ENCODE measurements at places on chromosomes 13 and 19.

DNA sequence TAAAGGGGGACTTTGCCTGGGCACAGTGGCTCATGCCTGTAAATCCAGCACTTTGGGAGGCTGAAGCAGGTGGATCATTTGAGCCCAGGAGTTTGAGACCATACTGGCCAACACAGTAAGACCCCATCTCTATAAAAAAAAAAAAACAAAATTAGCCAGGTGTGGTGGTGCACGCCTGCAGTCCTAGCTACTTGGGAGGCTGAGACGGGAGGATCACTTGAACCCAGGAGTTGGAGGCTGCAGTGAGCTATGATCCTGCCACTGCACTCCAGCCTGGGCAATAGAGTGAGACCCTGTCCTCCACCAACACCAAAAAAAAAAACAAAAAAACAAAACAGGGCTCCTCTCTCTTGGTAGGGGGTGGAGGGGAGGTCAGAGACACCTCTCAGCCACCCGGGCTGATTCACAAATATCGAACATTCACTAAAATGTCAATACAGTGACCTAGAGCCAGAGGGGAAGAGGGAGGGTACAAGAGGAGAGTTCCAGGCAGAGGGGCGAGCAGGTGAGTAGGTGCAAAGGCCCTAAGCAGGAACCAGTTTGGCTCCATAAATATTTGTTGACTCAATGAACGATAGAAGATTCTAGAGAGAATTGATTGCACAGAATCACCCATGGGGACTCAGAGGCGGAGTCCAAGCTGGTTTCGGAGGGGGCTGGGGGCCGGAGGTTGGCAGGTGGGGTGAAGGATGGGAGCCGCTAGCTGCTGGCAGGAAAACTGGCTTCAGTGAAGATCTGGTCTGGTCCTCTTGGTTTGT, 1.0 kb upstream of the CREB3L3 start:
- DNase-seq, result no peak

GRCh38 chr13:104737713-104738112, 1671.5 kb upstream of the SLC10A2 start:
- no peak for DNase-seq

GRCh38 chr13:23025864-23026608, 154.7 kb upstream of the SGCG start:
- DNase-seq, result no peak

DNA sequence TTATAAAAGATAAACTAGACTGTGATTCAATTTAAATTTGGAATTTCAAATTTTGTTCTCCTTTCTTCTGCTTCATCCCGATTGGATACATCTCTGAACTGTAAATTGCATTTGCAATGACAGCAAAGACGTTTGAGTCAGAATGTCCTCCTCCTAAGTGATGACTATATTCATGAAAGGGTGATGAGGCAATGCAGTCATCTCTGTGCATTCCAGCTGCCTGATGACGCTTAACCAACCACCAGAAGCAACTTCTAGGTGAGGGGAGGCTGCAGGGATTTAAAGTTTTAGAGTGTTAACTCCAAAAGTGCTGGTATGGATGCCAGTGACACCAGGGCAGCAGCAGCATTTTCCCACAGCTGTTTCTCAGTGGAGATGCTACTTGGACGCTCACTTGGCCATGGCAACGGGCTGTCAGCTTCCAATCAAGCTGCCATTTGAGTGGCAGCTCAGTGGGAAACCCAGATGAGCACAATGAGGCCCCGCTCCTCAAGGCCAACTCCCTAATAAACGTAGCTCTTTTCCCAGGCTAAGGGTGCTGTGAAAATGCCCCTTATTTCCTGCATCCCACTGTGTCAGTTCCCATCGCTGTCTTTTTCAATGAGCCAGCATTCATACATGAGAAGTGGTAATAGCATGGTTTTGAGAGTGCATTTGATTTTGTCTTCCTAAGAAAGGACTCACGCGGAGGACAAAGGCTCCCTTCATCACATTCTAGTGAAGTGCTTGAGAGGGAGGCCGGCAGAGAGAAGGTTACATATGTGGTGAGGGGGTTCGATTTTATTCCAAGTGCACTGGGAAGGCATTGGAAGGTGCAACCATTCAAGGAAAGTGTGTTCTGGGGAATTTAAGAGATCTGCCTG, 45.2 kb upstream of the AMER2 start:
- DNase-seq, result no peak

DNA sequence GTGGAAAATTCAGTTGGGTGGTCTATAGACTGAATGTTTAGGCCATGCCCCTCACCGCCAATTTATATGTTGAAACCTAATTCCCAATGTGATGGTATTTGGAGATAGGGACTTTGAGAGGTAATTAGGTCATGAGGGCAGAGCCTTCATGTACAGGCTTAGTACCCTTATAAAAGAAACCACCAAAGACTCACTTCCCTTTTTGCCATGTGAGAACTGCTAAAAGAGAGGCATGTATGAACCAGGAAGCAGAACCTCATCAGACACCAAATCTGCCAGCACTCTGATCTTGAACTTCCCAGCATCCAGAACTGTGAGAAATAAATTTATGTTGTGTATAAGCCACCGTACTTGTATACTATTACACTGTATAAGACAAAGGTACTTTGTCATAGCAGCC, 40.6 kb downstream of the UQCRFS1 start:
- DNase-seq, result no peak

DNA sequence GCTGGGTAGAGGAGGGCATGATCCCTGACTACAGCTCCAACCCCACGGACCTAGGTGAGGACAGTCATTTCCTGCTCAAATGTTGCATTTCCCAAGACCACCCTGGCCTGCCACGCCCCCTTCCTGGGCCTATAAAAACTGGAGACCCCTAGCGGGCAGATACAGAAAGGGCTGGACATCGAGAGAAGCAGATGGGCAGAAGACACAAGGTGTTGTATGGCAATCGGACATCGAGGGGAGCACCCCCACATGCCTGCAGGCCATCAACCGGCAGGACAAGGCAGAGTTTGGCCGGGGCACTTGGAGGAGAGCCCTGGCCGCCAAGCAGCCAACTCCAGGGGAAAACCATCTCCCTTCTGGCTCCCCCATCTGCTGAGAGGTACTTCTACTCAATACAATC, 746.4 kb downstream of the PCDH9 start:
- DNase-seq, result no peak

DNA sequence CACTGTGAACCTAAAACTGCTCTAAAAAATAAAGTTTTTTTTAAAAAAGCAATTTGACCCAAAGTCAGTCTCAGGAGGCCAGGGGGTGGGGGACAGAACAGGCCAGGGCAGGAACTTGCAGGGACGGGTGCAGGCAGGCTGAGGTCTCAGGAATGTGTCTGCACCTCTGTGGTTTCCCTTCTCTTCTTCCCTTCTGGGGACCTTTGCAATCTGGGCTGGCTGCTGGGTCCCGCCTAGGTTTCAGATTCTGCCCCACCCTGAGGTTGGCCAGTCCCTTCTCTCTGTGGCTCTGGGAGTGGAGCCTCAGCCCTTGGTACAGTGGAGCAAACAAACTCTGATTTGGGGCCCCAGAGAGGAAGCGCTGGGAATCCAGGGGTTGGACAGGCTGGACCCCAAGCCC, 5.3 kb upstream of the F2RL3 start:
- DNase-seq, result no peak

DNA sequence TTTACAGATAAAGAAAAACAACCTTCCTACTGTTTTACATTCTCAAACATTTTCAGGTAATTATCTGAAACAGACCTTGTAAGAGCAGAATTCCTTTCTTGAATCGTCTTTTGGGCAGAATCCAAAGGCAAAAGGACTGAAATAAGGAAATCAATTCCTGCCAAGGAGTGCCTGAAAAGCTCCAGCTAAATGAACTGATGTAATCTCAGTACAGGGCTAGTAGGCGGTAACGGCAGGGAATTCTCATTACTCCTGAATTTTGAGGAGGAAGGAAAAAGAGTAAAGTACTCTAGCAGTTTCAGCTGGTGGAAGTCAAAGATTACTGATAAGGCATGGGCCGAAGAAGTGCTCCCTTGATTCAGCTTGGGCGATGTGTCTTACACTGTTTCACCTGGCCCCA, 168.4 kb downstream of the PCDH9 start:
- no peak for DNase-seq

DNA sequence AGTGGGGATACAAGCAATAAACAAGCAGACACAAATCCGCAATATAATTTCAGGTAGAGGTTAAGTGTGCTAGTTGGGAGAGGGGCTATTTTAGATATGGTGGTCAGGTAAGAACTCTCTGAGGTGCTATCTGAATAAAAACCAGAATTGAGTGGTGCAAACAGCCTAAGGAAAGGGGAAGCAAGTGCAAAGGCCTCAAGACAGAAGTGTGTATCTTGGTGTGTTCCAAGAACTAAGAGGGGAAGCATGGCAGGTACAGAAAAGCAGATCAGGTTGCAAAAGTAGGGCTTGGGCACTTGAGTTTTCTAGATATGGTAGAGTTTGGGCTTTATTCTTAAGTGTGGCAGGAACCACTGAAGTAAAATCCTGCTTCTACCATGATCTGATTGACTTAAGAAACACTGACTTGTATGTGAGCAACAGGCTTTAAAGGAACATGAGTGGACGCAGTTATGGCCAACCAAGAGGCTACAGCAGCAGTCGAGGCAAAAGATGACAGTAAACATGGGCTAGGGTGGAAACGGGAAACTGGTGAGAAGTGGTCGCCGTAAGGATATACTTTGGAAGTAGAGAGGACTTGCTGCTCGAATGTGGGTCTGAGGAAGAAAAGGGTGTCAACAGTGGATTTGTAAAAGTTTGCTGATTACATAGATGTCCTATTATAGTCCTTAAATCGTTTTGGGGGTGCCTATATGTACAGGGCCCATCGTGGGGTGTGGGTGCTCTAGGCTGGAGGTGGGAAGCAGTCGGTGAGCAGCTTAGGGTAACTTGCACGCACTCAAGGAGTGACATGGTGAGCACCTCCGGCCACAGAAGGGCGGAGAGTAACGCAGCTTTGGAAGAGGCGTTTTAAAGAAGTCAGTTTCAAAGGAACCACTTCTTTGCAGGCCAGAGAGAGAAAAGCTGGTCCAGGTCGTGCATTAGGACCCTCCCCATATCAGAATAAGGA, 677 bp downstream of the TGDS start:
- no peak for DNase-seq

- DNase-seq, result no peak
Measured at GRCh38 chr19:33377586-33378475, 4.3 kb downstream of the CEBPG start.

- no peak for DNase-seq
Measured at GRCh38 chr19:54461613-54462012, 2.0 kb downstream of the LENG9 start.

DNA sequence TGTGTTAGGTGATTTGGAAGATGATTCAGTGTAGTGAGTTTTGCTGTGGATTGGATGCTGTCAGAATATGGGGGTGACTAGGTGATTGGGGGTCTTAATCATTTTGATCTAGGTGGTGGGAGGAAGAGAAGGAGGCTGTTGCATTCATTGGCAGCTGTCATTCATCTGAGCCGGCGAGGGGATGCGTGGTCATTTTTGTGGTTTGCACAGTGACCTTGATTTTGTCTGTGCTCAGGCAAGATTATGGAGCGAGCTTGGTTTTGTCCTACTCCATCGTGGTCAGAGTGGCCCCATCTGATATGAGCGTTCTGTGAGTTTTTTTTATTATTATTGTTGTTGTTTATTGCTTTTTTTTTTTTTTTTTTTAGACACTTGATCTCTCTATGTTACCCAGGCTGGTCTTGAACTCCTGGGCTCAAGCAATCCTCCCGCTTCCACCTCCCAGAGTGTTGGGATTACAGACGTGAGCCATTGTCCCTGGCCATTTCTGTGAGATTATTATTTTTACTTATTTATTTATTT, 42.0 kb downstream of the SPTBN4 start:
- DNase-seq, result no peak

DNA sequence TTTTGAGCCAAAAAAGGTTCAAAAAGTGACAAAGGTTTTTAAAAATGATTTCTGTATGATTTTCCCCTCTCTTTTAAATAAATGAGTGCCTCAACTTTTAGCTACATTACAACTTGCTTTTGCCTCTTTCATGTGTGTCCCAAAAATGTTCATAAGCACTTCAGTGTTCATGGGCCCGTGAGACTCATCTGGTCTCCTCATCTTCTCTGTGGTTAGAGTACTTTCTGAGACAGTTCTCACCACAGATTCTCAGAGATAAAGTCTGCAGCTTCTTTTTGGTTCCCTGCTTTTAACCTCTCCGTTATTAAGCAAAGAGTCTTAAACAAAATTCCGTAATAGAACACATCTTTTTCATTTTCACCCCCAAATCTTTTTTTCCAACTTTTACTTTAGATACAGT, 156.9 kb downstream of the DLEU7 start:
- no peak for DNase-seq

GRCh38 chr19:45591004-45591637, 6.5 kb upstream of the OPA3 start:
- no peak for DNase-seq

All from NCI-H1436 treated with DMSO at 0.1 percent for 48 hours (cell line).